ENCODE measurements at places on chromosomes 5 and 9.

GRCh38 chr9:8673830-8674229 lies 874.3 kb upstream of the DMAC1 start:
- no peak for DNase-seq

- no peak for DNase-seq
These were observed 38.6 kb downstream of the HMCN2 start for GRCh38 chr9:130304116-130304515.

GRCh38 chr5:18740301-18740700 lies 1106.0 kb downstream of the TAF11L14 start:
- DNase-seq, result no peak

DNA sequence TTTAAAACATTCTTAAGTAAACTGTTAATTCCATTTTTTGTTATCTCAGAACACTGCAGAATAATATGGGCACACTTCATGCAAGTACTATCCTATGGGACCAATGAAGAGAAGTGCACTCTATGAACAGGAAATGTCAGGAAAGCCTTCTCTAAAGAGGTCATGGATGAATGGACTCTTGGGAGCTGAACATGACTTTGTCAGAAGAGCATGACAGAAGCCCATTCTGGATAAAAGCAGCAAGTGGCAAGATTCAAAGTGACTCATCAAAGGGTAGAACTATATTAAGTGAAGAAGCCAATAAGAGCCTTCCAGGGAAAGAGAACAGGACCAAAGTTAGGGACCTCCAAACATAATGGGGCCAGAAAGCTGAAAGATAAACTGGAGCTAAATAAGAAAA lies 94.0 kb downstream of the RAPGEF6 start:
- DNase-seq, result no peak

- DNase-seq, result no peak
These were observed 424.2 kb downstream of the TMEM161B start for GRCh38 chr5:87844449-87844848.

DNA sequence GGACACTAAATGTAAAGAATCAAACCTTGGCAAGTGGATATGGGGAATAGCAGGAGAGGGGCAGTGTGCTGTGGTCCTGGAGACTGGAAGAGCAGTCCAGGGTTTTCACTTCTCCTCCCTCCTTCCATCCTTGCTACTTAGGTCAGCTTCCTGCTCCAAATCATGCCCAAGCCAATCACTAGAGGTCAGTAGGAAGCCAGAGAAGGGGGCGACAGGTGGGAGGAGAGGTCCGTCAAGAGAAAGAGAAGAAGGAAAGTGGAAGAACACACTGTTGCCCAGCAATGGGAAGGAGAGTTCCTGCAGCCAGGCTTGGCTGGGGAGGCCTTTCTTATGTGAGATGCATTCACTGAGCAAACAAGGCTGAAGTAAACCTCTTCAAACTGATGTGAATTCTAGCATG lies 289.6 kb downstream of the DTWD2 start:
- no peak for DNase-seq

- peak; percentile 73 for DNase-seq
These were observed 1.5 kb upstream of the TESK1 start for GRCh38 chr9:35603506-35603985.

DNA sequence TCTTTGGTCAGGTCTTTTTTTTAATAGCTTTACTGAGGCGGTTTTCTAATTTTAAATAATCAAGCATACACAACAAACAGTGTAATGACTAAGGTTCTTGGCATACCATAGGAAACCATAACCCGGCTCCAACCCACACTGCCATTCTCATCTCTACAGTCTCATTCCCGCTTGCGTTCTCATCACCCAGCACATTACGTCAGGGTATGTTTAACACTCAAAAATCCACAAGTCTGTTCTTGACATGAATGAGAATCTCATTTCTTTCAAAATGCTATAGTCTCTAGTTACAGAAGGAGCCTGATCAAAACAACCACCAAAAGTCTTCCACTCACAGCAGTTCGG lies 505 bp downstream of the C5orf34 start:
- DNase-seq, result no peak

DNA sequence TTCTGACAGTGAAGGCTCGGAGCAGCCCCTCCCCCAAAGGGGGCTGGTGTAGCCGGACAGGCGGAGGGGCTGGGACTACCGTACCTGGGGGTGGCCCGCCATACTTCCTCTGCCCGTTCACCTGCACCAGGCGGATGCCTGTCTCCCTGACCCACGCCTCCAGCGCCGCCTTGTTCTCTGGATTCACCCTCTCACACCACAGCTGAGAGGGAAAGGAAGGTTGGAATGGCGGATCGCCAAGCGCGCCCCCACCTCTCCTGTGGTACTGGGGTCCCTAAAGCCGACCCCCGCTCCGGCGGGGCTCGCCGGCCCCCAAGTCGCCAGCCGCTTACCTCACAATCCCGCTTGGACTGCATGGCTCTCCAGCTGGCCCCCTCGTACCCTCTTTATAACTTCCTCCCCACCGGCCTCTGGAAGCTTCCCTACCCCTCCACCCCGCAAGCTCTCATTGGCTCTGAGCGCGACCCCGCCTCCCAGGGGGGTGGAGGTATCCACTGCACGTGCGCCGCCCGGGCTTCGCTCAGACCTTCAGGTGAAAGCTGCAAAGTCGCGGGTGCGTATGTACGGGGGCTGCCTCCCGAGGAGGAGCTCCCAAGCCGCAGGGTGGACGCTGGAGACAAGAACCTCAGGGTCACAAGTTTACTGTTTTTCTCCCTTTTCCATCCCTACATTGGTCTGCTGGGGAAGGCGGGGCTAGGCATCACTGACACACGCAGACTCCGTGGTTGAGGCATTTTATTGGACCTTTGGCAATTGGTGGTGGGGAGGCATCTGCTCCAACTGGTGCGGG lies at the start of gene DND1:
DND1 (minus strand) TSS at position 390 of the 790 bp plus-strand sequence; CDS start at position 356, 34 bp downstream.
- no peak for DNase-seq

DNA sequence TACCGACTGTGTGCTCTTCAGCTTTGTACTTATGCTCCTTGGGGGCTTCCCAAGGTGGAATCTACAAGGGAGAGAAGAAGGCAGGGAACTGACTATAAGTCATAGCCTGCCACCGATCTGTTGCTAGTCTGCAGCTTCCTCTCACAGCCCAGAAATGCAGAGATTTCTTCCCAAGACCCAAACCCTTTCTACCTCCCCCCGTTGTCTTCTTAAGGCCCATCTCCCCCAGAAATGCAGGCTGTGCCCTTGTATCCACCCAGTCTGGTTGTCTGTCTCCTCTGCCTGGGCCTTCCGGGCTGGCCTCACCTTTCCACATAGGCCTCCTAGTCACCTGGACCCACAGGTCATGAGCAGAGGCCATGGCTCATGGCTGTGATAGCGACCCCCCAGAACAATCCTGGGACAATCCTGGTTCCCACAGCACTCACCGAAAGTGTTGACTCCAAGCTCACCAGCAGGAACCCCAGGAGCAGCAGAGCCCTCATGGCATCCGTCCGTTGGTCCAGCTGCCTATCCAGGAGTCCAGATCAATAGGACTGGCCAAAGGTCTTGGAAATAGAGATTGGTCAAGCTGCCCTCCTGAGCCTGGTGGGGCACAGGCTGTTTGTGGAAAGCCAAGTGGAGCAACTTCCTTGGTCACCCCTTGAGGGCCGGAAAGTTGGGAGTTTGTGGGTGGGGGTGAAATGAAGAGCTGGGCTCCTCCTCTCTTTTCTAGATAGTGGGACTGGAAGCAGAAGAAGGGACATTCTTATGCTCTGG lies at the start of gene F12:
F12 (minus strand) TSS at position 522 of the 759 bp plus-strand sequence; CDS start at position 485, 37 bp downstream.
- no peak for DNase-seq

DNA sequence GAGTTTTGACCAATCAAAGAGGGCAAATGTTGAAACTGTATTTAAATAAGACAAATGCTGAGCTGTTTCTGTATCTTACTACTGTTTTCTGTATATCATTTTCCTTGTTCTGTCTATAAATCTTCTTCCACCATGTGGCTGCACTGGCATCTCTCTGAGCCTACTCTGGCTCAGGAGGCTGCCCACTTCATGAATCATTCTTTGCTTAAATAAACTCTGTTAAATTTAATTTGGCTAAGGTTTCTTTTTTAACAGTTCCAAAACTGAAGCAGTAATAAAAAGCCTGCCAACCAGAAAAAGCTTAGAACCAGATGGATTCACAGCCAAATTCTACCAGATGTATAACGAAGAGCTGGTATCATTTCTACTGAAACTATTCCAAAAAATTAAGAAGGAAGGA lies 40.2 kb upstream of the TAS2R1 start:
- no peak for DNase-seq

DNA sequence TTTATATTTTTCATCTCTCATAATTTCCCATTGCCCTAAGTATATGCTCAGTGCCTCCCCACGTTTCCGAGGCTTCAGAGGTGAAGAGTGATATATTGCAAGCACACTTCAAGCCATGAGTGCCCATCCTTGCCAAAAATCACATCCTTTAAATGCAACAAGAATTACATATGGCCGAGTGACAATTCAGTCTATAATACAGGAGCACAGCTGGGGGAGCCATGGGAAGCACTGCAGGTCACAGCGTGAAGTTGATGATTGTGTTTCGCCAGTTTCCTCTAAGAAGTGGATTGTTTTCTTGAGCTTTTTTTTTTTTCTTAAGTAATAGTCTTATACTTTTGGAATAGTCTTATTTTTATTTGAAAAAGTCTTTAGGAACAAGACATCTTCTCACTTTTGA lies 61.1 kb downstream of the MTRR start:
- DNase-seq, result no peak

DNA sequence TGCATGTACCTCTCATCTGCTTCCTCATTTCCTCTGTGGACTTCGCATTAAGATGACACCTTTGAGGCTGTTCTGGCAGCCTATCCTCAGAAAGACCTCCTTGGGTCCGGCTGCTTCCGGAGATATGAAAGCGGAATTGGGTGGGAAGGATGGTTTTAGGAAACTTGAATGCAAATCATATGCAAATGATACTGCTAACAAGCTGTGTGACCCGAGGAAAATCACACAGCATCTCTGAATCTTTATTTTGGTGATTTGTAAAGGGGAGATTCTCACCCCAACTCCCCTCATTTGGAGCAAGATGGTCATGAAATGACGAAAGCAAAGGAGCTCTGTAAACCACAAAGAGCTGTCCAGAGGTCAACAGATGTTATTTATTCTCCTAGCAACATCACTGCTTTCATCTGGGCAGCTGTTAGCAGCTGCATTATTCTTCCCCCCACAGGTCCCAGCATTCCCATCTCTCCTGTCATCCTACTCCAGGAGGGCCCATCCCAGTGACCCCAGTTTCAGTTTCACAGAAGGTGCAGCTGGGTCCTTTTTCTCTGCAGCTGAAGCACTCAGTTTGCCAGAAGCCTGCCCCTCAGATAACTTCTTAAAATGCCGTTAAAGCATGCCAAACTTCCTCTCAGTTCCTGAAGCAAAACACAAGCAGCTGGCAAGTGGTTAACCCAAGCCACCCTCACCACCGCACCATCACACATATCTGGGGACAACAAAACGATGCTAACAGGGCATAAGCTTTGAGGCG lies 269.5 kb downstream of the SEC61B start:
- DNase-seq, result no peak

DNA sequence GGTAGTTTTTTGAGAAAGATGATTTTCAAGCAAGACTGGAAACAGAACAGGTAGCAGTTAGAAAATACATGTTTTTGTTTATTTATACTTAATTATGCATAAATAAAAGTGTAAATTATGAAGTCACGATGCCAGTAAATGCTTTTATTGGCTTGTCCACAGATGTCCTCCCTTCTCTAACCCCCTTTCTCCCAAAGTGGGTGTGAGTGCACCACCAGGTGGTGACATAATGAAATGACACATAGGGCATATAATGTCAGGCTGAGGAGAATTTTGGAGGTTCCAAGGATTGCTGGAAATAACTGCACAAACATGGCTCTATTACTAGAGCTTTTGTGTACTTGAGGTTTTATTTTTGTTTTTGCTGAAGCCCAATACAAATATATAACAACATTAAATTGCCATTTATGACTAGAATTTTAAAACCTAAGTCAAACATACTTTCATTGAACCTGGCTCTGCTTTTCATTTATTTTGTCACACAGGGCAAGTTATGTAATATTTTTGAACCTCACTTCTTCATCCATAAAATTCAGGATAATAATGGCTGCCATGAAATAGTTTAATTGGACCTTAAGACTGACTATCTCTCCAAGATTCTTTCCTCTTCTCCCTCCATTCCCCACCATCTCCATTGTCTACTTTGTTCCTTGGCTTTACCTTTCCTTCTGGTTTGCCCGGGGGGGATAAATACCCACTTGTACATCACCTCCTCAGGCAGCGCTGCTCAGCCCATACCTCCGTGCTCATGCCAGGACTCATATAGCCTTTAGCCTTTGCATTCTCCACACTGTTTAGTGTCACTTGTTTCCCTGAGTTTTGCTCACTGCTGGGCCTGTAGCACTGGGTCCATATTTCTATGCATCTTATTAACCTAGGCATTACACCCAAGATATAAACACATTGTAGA lies 168.8 kb downstream of the PDE4D start:
- no peak for DNase-seq

DNA sequence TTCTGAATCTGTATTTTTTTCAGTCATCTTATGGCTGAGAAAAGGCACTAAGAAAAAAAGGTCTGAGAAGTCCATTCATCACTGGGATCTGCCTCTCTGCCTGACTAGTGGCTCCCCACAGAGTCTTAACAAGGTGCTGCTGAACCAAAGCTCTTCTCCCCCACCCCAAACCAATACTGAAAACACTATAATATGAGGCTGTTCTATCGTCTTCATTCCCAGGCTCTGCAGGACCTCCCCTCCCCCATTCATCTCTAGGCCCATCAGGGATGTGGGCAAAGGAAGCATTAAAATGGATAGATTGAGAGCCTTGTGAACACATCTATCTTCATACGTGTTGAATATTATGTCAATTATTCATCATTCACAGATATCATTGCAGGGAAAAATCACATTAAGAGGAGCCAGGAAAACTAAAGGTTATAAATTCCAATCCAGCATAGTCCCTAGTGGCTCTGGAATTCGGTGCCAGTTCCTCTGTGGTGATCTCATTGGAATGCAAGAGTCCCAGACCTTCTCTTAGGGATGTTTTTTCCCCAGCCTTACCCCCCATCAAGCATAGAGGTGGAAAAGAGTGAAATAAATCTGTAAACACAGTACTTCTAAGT lies 44.3 kb upstream of the GPR151 start:
- DNase-seq, result no peak

GRCh38 chr5:677131-678101 lies 15.7 kb downstream of the TPPP start:
- DNase-seq, result peak; percentile 52

DNA sequence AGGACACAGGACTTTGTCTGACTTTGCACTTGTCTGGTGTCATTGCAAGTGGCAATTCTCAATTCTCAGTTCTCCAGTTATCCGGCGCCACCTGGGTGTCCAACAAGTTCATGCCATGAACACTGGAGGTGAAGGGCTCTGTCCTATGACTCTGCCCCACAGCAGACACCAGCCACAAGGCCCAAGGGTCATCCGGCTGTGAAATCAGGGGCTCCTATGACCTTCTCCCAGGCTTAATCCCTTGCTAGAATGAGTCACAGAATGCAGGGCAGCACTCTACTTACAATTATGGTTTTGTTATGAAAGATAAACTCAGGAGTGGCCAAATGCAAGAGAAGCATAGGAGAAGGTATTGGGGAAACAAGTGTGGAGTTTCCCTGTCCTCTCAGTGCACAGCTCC lies 392.0 kb downstream of the GADD45G start:
- DNase-seq, result no peak

GRCh38 chr9:97849980-97850379 lies 3.0 kb upstream of the FOXE1 start:
- no peak for DNase-seq

All from activated CD8-positive, alpha-beta memory T cell treated with anti-CD3 and anti-CD28 coated beads for 24 hours (primary cell).